NCI-H446 (cell line): ENCODE measurements at places on chromosomes 1 and 21.

- DNase-seq: no peak
Measured at GRCh38 chr1:44617703-44618029, 56.6 kb downstream of the TMEM53 start.

GRCh38 chr1:12032161-12032621 is 12.9 kb downstream of the MIIP start:
- no peak for DNase-seq

DNA sequence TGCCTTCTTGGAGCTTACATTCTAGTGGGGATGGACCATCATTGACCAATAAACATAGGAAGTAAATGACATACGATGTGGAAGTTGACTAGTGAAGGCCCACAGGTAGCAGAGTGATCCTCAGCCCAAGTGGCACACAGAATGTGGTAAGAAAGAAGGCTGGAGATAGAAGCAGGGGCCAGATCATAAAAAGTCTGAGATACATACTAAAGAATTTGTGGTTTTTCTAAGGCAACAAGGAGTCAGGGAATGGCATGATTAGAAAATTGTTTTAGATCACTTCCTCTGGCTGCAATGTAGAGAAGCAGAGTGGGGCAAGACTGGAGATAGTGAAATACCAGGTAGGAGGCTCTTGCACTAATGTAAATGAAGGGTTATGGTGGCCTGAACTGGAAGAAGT is 154.0 kb downstream of the VPS13D start:
- DNase-seq: no peak

DNA sequence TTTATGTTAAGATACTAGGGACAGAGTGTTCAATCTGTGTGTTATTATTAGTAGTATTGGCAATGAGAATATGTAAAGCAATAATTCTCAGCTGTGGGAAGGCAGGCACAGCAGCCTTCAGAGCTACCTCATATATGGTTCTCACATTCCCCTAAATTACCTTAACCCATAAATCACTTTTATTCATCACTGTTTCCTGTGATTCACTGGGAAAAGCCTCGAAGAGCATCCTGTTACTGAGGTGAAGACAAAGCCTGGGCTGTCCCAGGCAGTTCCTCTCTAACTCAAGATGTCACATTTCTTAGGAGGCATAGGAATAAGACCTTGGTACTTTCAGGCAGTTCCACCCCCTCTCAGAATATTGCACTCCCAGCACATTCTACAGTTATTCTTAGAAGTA is 965.7 kb downstream of the NCAM2 start:
- no peak for DNase-seq

DNA sequence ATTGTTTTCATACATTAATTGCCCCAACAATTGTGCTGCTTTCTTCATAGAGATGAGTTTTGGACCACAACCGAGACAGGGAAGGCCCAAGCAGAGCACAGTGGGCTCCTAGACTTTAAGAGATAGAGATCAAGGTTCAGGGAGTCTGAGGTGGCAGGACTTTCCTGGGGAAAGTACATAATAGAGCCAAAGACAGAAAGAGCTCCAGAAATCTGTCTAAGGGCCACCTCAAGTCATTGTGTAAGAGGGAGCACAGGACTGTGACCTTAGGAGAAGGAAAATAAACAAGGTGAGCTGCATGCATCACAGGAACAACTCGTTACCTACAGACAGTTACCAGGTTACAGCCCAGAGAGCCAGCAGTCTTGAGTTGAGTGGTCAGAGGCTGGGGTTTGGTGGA is 41.3 kb upstream of the CR2 start:
- DNase-seq: no peak
